Activated naive CD4-positive, alpha-beta T cell treated with anti-CD3 and anti-CD28 coated beads, Interleukin-2, amount 10 ng/mL, durations not matched to agents 5 hours and 36 hours (primary cell): ENCODE measurements at places on chromosomes 5 and 9. TPM values are rescaled to one million over a fixed set of nuclear protein-coding genes. Genes with fewer than 3 reads are reported as not detected.

ABCA1 gene
- 0.10 TPM for total RNA-seq

ENHO gene
- not detected for total RNA-seq

GLRA1 gene
- not detected for total RNA-seq

STC2 gene
- total RNA-seq = 23.6 TPM

ZNF483 gene
- total RNA-seq = 3.2 TPM

PCSK1 gene
- not detected for total RNA-seq

ST8SIA4 gene
- 40.6 TPM for total RNA-seq
